H4 (cell line): ENCODE measurements at places on chromosomes 1 and 21. TPM values are rescaled to one million over a fixed set of nuclear protein-coding genes. Genes with fewer than 3 reads are reported as not detected.
A peak's percentile ranks its signal among the peaks of the same experiment; 100 is the strongest.

EFHD2 gene
- 30.8 and 33.5 TPM in 2 replicates for total RNA-seq

CRYAA gene
- total RNA-seq = not detected in 2 replicates

TTC24 gene
- not detected in 2 replicates for total RNA-seq

SHCBP1L gene
- not detected in 2 replicates for total RNA-seq

SRGAP2B gene
- 13.8 and 16.0 TPM in 2 replicates for total RNA-seq

MEX3A gene
- total RNA-seq = 2.8 and 4.5 TPM in 2 replicates

SLC9C2 gene
- total RNA-seq = not detected in 2 replicates

BEST4 gene
- total RNA-seq = not detected in 2 replicates

DFFB gene
- total RNA-seq = 5.8 and 7.7 TPM in 2 replicates

NT5C1A gene
- total RNA-seq = 0.97 TPM in 1 of 2 replicates, not detected in the other

RNF2 gene
- total RNA-seq = 12.8 and 18.5 TPM in 2 replicates

ARHGEF10L gene
- 2.6 and 4.1 TPM in 2 replicates for total RNA-seq

KPRP gene
- not detected in 2 replicates for total RNA-seq

TENT5C gene
- 0.76 and 1.1 TPM in 2 replicates for total RNA-seq

FAM3B gene
- total RNA-seq = not detected in 2 replicates

FMOD gene
- total RNA-seq = 0.10 TPM in 1 of 2 replicates, not detected in the other

GRCh38 chr1:88802404-88802803 is 89.0 kb downstream of the GTF2B start:
- DNase-seq = no peak

DNA sequence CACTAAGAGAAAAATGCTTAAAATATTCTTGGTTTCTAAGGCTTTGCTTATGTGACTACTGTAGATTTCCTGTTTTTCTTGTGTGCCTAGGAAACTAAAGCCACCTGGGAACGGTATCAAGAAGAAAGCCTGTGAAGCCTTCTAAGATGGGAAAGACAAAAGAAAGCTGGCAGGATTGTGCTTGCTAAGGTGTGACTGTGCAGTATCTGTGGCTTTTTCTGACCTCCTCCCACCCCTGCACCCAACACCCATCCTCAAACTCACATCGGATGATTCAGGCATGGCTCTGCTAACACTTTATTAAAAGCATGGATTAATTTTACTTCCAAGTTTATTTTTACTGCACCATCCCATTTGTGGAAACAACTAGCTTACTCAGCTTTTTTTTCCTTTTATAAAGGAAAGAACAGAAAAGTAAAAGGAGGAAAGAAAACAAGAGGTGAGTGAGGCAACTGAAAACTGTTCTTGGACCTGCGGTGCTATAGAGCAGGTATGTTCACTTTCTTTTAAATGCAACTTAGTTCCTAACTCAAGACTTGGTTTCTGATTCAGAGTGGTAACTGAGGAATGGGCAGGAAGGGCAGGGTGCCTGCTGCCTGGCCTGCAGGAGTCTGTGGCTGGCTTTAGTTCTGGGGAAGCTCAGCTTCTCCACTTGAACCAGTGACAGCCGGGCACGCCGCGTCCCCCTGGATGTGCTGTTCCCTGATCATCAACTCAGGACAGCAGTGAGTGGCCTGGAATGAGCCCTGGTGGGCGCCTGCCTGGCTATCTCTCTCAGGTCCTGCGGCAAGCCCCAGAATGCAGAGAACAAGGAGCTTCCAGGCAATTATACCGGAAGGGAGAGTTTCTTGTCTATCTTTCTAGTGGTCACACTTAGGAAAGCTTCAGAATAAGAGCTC is at the start of gene GBP6:
TSS of gene GBP6 (plus strand) at position 422 of the 899 bp plus-strand sequence. CDS start 4,493 bp downstream, outside the sequence.
- no peak for DNase-seq

GRCh38 chr1:94854458-94855306 is 34.5 kb downstream of the SLC44A3 start:
- DNase-seq = peak; percentile 87

DNA sequence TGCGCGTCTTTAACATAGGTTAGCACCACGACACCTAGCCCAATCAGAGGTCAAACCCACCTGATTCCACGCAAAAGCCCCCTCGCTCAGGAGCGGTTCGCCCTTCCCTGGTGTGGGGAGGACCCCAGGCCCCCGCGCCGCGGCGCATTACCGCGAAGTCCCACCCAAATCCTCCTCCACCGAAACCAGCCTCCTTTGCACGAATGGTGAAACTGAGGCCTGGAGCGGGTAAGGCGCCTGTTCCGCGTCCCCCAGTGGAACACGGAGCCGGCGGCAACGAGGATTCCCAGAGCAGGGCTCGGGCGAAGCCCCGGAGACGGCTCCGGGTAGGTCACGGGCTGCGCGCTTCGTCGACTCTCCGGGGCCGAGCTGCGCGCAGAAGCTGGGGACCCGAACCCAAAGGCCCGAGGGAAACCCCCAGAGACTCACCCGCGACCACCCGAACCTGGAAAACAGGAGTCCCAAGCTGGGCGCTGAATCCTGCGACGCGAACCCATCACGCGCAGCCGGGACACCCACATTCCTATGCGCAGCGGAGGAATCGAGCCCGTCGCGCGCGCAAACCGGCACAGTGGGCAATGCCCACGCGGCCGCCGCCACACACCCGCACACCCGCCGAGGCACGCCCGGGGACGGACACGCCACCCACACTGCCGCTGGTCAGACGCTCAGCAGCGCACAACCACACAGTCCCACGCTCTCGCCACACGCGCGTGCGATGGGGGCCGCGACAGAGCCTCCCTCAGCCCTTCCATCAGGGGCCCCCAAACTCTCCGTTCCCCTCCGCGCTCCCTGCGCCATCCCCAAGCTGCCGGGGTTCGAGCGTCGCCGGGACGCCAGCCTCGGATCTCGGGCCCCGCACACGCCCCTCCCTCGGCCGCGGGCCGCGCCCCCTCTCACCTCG is 507 bp downstream of the GLIS1 start:
- DNase-seq = no peak

- no peak for DNase-seq
These were observed 237.8 kb downstream of the TRABD2B start for GRCh38 chr1:47759251-47759935.

GRCh38 chr1:109240158-109241152 is 8.9 kb upstream of the CELSR2 start:
- no peak for DNase-seq

- DNase-seq = peak; percentile 21
These were observed 282.5 kb downstream of the RGS7 start for GRCh38 chr1:241074507-241074906.

DNA sequence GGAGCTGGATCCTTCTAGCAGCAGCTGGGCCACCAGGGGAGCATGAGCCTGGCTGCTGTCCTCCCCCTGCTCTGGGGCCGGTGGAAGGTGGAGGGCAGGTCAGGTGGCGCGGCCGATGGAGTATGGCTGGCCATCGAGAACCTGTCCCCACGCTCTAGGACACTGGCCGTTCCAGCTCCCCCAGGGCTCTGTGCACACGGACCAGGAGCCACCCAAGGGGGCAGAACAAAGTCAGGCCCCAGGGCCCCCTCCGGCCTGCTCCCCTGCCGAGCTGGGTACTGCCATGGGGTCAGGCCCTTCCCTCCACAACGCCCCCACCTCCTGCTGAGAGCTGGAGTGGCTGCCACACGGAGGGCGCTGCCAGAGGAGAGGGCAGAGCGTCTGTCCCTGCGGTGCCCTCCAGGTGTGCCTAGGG is 4.5 kb upstream of the PLCH2 start:
- no peak for DNase-seq

- no peak for DNase-seq
These were observed 1.1 kb downstream of the ADGRL2 start for GRCh38 chr1:81801651-81802456.

DNA sequence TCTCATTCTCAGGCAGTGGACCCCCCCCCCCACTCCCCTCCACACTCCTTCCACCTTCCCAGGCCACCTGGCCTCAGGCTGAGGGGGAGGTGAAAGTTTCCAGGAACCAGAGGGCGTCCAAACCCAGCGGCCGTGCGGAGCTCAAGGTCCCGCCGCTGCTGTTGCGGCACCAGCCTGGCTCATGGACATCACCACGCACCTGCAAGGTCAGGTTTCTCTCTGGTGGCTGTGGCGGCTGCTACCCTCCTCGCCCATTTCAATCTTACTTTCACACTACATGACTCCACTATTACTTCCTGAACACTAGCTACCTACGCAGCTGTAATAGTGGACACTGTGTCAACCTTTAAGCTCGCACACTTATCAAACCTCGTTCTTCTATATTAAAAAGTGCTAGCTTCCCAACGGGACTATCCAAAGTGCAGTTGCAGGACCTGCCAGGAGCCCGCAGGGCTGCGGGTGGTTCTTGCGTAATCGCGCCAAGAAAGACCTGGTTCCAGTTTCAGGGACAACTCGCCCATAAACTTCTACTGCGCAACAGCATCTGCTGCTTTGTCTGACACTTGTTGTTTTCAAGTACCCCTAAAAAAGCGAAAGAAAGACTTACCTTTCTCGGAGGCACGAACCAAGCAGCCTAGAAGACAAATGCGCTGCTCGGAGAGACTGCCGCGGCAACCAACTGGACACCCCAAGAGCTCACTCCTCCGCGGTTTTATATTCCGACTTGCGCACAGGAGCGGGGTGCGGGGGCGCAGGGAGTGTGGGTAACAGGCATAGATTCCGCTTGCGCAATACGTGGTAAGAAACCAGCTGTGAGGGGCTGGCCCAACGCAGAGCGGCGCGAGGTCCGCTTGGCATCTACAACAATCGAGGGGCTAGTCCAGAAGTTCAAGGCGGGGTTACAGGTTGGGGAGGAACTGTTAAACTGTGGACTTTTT is at the start of gene DIRAS3:
TSS of gene DIRAS3 (minus strand) at position 687 of the 938 bp plus-strand sequence. CDS start 3,330 bp downstream, outside the sequence.
- DNase-seq = no peak

DNA sequence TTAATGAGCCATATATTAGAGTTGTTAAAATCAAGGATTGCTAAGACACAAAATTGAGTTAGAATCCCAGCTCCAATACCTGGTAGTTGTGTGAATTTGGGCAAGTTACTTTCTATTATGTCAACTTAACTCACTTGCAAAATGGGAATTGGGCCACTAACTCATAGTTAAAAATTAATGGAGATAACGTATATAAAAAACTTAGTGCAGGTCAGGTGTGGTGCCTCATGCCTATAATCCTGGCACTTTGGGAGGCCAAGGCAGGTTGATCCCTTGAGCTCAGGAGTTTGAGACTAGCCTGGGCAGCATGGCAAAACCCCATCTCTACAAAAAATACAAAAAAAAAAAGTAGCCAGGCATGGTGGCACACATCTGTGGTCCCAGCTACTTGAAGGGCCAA is 57.5 kb downstream of the SRSF11 start:
- no peak for DNase-seq

- no peak for DNase-seq
These were observed 27.7 kb upstream of the HAO2 start for GRCh38 chr1:119340861-119341261.

DNA sequence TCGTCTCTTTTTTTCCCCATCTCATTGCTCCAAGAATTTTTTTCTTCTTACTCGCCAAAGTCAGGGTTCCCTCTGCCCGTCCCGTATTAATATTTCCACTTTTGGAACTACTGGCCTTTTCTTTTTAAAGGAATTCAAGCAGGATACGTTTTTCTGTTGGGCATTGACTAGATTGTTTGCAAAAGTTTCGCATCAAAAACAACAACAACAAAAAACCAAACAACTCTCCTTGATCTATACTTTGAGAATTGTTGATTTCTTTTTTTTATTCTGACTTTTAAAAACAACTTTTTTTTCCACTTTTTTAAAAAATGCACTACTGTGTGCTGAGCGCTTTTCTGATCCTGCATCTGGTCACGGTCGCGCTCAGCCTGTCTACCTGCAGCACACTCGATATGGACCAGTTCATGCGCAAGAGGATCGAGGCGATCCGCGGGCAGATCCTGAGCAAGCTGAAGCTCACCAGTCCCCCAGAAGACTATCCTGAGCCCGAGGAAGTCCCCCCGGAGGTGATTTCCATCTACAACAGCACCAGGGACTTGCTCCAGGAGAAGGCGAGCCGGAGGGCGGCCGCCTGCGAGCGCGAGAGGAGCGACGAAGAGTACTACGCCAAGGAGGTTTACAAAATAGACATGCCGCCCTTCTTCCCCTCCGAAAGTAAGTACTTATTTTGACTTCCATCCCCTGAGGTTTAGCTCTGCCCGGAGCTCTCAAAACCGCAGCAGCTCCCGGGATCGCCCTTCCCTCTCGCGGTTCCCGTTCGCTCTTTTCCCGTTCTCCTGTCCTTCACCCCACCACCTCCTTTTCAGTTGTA is 1.5 kb downstream of the TGFB2 start:
- DNase-seq = peak; percentile 12

- DNase-seq = peak; percentile 59
These were observed 44.9 kb downstream of the ACOT7 start for GRCh38 chr1:6348511-6349191.

DNA sequence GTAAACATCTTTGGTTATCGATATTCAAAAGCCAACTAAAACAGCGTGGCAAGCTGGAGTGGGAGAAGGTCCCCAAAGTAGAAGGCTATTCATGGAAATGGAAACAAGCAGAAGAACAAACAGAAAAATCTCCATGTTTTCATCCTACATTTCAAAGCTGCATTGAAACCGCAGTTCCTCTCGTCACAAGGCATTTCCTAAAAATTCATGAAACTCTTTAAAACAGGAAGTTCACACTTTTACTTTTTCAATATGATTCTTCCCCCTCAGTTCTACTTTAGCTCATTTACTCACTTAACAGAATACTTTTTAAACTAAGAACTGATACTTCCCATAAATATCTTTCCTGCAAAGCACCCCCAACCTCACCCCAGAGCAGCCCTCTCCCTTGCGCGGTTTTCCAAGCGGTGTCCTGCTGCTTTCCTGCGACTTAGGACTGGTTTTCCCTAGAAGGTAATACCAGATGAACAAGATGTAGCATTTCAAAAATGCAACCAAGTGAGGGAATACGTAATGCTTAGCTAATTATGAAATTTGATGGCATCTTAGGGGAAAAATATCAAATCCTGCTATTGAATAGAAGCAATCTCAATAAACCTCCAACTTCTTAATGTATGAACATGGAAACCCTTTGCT is 228.3 kb upstream of the PKN2 start:
- DNase-seq = no peak

- no peak for DNase-seq
These were observed 238.1 kb downstream of the LRRC40 start for GRCh38 chr1:69967245-69967766.

- DNase-seq = peak; percentile 7
These were observed 72.9 kb downstream of the IVNS1ABP start for GRCh38 chr1:185244015-185244747.

DNA sequence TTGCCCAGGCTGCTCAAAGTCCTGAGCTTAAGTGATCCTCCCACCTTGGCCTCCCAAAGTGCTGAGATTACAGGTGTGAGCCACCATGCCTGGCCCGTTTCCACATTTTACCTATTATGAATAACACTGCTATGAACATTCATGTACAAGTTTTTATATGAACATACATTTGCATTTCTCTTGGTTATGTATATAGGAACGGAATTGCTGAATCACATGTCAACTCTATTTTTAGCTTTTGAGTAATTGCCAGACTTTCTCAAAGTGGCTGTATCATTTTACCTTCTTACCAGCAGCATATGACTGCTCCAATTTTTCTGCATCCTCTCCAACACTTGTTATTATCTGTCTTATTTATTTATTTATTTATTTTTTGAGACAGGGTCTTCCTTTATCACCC is 2.7 kb downstream of the SPATA21 start:
- no peak for DNase-seq

DNA sequence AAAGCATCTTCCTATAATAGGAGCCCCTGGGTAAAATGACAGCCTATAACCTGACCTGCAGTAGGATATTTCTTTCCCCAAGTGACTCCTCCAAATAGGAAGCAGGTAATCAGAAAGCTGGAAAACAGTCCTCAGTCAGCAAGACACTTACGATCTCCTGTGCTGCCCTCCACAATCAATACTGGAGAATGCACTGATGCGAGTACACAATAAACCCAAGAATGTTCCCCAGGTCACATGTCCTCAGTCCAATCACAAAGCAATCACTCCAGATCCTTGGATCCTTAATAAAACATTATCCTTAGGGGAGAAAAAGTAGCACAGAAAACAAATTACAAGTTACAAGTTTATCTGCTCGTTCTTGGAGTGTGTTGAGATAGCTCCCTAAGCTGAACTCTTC is 233.1 kb downstream of the SLC45A1 start:
- DNase-seq = no peak

- no peak for DNase-seq
These were observed 936 bp downstream of the ZBTB21 start for GRCh38 chr21:42009018-42009830.
